NCI-H69 (cell line): ENCODE measurements at places on chromosomes 2 and 18.

- DNase-seq = no peak
These were observed 93.5 kb downstream of the POLR1A start for GRCh38 chr2:86012007-86012712.

DNA sequence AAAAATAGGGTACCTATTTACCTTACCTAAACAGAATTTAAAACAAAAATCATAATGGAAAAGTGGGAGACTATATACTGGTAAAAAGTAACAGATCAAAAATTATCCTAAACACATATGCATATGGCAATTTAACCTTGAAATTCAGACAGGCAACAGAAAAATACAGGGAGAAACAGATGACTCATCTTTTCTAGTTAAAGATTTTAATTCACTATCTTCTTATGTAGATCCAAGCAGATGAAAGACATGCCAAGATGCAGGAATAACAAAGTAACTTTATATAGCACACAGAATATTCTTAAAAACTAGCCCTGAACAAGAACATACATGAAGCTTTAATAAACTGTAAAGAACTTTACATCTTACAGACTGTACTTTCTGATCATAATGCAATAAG lies 30.9 kb downstream of the PRPF40A start:
- no peak for DNase-seq

GRCh38 chr2:189426886-189427285 lies 14.4 kb upstream of the WDR75 start:
- no peak for DNase-seq

DNA sequence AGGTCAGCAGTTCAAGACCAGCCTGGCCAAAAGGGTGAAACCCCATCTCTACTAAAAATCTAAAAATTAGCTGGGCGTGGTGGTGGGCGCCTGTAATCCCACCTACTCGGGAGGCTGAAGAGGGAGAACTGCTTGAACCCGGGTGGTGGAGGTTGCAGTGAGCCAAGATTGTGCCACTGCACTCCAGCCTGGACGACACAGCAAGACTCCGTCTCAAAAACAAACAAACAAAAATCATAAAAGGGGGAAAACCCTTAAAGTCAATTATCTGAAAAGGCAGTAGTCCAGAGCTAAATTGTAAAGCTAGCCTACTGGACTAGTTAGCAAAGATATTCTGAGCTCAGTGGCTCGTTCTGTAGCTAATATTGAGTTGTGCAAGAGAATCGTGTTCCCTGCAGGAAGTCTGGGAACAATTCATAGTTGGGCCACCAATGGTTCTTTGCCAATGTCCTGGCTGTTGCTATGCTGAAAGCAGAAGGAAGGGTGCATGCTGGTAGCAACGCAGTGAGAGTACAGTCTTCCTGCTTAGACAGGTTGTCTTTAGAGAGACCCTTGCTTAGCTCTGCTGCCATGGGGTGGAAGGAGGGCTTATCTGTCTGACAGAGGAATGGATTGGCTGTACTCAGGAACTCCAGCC lies 4.3 kb downstream of the TGOLN2 start:
- DNase-seq = no peak

DNA sequence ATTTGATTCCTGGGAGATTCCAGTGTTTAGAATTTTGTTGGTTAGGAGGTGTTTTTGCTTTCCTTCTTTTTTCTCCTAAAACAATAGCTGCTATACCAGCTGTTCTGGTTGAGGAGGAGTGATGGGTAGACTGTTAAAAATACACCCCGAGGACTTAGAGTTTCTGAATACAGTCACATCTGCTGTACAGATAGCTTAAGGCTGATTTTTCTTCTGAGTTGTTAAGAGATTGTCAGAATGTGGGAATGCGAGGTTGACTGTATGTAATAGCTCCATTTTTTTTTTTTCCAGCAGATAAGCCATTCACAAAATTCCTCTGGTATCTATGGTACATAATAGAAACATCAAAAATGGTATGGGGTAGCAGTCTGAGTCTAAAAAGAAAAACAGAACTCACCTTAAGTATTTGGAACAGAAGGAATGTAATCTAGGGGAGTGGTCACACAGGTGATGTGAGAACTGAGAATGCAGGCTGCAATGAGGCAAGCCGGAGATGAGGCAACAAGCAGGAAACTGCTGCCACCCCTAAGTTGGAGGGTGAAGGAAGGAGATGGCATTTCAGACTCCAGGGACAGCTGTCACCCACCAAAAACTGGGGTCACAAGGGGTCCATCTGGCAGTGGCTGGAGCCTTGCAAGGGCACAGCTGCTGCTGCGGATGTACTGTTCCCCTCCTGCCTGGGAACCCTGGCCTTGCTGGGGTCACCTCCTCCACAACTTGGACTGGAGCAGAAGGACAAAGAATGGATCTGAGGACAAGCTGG lies 2.4 kb downstream of the DGKD start:
- DNase-seq = no peak

DNA sequence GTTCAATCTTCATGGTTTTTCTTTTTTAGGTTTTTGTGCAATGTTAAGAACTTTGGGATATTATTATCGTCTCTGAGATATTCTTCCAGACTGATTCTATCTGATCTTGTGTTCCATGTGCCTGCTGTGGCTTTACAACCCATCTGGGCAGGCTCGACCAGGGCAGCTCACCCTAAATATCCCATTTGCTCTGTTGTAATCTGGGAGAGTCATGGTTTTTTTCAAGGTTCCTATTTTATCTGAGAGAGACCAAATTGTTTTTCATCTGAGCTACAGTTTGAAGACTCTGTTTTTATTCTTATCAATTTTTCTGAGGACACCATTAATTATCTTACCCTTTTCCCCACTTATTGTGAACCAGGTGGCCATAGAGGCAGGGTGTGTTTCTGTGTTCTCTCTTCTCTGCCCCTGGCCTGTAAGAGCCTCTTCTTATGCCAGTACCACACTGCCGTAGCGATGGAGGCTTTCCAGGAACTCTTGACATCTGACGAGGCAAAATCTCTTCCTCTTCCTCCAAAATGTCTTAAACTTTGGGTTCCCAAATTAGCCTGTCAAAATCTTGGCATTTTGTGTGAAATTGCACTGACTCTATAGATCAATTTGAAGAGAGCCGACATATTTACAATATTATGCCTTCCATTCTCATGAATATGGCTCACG lies 3.1 kb downstream of the SP140L start:
- DNase-seq = no peak

GRCh38 chr2:156190517-156190916 lies 142.0 kb downstream of the NR4A2 start:
- peak; percentile 61 for DNase-seq

DNA sequence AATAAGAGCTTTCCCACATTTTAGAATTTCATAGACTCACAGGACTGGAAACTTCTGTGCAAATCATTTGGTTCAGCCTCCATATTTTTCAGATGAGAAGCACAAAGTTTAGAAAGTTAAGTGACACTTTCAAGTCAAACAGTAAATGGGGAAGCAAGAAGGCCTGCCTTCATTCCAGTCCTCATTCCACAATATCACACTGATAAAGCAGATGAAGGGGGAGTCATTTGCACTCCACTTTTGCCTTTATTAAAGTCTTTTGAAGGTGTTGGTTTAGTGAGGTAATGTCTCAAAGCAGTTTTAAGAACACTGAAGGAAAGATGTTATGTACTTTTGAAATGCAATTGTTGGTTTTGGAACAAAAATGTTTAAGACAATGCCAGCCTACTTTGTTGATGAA lies 32.7 kb upstream of the STAT4 start:
- DNase-seq = no peak
